ENCODE measurements at places on chromosomes 11 and 22. TPM values are rescaled to one million over a fixed set of nuclear protein-coding genes. Genes with fewer than 3 reads are reported as not detected.
A peak's percentile ranks its signal among the peaks of the same experiment; 100 is the strongest.

Gene CCT8L2
- not detected for total RNA-seq

Gene CTSC
- 142 TPM for total RNA-seq

Gene INS
- total RNA-seq, result not detected

GRCh38 chr11:95143106-95143681 is 53.5 kb downstream of the ENDOD1 start:
- peak; percentile 25 for ATAC-seq
- no peak overlapping the region for H3K4me3 ChIP-seq
- peaks cover 11% of the 10 kb centered on the region for H3K4me1 ChIP-seq
- H3K36me3 ChIP-seq, result no peaks in the 10 kb centered on the region
- H3K27ac ChIP-seq, result no peak overlapping the region

Measured in activated T-helper 17 cell treated with anti-CD3 and anti-CD28 coated beads, Interleukin-2, amount 50 U/mL, for 72 hours (primary cell).